ENCODE measurements at places on chromosomes 1 and 21.
A peak's percentile ranks its signal among the peaks of the same experiment; 100 is the strongest.

DNA sequence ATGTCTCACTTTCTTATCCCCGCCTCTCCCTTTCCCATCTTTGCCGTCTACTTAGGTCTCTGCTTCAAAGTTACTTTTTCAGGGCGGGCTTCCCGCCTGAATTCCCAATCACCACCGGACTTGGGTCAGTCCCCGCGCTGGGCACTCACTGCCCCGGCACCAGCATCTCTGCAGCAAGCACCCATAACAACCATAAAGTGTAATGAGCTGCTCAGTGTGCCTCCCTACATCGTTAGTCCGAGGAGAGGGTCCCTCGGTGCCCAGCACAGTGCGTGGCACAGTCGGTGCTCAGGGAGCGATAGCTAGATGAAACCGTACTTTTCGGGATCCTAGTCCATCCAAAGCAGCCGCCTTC lies 633 bp upstream of the CTPS1 start:
- DNase-seq = no peak

- no peak for DNase-seq
These were observed 13.5 kb downstream of the OLFML2B start for GRCh38 chr1:162010175-162010506.

GRCh38 chr1:6024376-6024775 lies 21.3 kb upstream of the KCNAB2 start:
- DNase-seq = no peak

DNA sequence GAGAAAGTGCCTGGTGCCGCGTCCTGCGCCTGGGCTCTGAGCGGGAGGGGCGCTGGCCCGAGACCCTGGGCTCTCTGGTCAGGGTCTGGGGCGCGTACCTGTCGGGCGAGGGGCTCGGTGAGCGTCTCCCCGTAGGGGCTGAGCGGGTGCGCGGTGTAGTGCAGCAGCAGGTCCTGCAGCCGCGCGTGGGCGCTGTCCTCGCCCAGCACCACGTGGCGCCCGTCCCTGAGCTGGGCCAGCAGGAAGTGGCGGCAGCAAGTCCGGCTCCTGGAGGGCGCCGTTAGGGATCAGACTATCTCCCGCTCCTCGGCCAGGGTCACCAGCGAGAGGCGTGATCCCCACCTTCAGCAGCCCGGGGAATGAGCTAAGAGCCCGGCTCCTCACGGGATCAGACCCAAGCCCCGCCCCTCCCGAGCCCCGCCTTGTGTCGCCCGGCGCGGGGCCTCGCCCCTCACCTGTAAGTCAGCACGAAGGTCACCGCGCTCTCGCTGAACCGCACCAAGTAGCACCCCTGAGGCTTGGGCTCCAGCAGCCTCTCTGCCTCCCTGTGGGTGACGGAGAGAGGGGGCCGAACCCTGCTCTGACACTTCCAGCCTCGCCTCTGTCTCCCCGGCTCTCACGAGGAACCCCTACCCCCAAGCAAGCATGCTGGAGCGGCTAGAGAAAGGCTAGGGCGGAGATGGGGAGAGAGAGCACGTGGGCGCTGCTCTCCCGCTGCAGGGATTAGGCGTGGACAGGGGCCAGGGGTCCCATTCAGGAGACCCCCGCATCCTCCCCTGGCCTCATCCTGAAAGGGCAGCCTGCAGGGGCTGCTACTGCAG lies 2.7 kb downstream of the SH2D2A start:
- no peak for DNase-seq

DNA sequence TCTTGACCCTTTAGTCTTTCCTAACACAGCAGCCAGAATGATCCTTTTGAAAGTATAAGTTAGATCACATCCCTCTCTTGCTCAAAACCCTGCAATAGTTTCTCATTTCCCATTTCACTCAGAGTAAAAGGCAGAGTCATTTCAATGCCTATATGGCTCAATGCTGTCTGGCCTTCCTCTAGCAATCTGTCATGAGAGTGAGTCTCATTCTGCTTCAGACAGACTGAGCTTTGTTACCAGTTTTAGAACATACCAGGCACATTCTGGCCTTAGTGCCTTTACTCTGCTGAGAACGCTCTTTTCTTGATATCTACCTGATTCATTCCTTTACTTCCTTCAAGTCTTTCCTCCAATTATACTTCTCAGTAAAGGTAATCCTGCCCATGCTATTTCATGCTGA lies 372.8 kb upstream of the PKN2 start:
- no peak for DNase-seq

DNA sequence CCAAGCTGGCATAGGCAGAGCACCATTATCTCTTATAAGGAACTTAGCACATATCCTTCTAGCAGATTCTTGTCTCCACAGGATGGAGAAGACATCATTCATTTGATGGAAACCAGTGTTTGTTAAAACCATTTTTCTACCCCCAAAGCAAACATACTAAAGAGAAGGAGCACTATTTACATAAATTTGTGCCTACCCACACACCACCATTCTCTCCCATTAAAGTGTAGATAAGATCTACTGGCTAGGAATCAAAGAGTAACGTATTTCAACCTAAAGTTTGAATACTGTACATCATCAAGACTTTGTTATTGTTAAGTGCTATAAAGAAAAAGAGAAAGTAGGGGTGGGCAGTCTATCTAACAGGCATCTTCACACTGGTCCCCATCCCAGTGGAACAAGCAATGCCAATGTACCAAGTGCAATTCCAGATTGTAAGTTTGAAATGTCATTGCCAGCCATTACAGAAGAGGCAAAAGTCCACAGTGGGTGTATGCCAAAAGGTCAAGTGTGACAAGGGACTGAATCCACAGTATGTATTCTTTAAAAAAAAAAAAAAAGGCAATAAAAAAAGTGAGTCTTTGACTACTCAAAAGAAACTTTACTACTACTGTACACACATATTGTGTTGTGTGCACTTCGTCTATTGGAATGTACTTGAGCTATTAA lies 18.8 kb downstream of the CCSAP start:
- no peak for DNase-seq

GRCh38 chr1:247110627-247111258 lies 6.6 kb upstream of the ZNF669 start:
- DNase-seq = no peak

- no peak for DNase-seq
These were observed 531.3 kb downstream of the PTBP2 start for GRCh38 chr1:97252925-97253324.

DNA sequence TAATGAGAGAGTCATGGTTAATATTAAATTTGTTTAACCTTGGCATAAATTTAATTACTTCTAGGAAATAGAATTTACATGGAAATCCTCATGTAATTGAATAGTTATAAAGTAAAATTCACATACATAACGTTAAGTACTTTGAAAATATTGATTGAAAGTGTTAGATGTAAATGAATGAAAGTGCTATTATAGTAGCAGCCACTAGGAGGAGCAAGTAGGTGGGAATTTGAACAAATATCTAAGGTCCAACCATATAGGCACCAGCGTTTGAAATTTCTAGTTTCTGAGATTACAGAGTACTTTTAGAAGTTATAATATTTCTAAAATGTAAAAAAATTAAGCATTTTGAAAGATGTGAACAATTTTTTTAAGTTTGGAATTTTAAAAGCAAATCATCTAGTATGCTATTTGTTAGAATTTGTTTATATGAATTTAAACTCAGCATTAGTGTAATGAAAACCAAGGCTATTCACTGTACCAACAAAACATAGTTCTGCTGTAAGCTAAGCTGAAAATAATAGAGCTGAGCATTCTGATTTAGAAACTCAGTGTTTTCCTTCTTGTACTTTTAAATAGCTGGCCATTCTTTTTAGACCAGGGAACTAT lies 3.3 kb downstream of the B3GALT2 start:
- DNase-seq = no peak

DNA sequence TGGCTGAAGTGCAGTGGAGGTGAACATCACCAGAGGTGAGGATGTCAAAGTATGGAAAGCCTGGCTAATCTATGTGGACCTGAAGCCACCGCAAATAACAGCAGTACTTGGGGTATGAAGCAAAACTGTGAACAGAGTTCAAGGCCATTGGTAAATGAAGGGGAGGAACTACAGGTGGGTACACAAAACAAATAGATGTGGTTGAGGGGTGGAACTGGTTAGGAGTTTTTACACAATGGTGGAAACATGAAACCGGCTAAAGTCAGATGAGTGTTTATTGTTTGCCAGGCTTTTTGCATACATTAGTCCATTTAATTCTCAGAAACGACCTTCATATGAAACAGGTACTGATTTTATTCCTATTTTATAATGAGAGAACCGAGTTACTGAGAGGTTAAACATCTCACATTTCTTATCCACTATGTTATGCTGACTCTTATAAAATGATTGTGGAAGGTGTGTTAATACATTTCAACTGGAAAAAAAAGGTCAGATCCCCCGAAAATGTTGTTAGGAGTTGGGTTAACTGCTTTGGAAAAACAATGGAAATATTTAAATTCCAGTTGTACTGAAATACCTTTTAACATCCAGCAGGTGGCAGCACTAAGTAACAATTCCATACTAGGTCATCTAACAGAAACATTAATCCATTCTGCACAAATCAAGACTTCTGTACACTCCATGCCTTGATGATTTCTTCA lies 44.3 kb upstream of the GTF2B start:
- no peak for DNase-seq

DNA sequence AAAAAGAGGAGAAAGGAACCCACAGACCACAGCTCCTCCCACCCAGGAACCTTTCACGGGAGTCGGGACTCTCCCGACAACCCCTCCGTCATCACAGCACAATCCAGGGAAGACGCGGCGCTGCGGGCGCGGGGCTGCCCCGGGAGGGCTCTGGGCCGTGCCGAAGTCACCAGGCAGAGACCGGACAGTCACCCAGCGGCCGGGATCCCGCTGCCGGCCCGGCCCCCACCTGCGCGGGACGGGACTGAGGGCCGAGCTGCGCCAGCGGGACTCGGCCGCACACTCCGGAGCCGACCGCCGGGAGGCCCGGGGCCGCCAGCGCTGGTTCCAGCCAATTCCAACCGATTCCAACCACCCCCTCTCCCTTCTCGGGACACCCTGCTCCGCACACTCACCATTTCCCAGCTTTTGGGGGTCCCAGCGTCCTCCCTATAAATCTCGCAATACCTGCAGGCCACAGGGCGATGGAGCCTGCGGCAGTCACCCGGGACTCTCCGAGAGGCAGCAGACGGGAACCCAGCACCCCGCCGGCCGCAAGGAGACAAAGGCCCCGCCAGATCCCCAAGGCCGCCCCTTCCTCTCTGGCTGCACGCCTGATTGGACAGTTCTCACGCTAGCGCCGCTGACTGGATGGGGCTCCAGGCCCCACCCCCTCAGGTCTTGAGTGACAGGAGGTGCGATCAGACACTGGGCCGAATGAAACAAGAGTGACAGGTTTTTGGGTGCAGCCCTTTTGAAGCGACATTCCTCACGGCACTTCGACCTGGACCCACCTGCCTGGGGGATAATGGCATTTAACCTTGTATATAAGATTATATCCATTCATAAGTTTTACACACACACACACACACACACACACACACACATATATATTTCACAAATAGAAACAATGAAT lies at the start of gene ZNF695:
ZNF695 (minus strand) TSS at position 547 of the 895 bp plus-strand sequence; CDS start at position 398, 149 bp downstream.
- DNase-seq = peak; percentile 91

Data from NCI-H1436 treated with DMSO at 0.1 percent for 48 hours (cell line).